ENCODE measurements at places on chromosomes 2 and 18. TPM values are rescaled to one million over a fixed set of nuclear protein-coding genes. Genes with fewer than 3 reads are reported as not detected.
A peak's percentile ranks its signal among the peaks of the same experiment; 100 is the strongest.

The CRYBA2 gene
- total RNA-seq: not detected

The TMEM17 gene
- total RNA-seq: 3.3 TPM

The CCDC85A gene
- total RNA-seq: 2.6 TPM

The SP140L gene
- total RNA-seq: 55.2 TPM

The SLC9A2 gene
- total RNA-seq: 5.7 TPM

The ALLC gene
- not detected for total RNA-seq

The UNC80 gene
- not detected for total RNA-seq

The SLC66A3 gene
- total RNA-seq: 13.5 TPM

DNA sequence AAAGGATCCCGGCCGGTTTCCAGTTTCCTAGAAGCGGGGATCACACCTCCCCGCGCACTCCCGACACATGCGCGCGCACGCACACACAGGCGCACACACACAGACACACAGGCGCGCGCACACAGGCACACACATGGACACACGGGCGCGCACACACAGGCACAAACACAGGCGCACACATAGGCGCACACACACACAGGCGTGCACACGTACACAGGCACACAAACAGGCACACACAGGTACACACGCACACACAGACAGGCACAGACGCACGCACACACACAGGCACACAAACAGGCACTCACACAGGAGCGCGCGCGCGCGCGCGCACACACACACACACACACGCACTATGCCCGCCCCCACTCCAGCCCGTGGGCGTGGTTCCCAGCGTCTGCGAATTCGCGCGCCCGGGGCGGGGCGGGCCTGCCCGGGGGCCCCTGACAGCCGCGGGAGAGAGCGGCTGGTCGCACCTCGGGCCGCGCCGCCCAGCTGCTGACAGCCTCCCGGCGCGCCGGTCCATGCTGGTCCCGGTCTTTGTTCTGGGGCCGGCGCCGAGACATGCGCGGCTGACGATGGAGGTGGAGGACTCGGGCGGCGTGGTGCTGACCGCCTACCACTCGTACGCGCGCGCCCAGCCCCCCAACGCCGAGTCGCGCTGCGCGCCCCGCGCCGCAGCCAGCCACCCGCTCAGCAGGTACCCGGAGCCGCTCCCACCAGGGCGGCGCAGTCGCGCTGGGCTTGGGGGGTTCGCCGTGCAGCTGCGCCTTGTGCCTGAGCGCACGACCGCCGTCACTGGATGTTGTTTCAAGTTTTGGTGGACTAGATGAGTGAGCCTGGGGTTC is at the start of gene ARHGAP28:
ARHGAP28 (plus strand) TSS at position 470 of the 845 bp plus-strand sequence; CDS start at position 576, 106 bp downstream.
- peaks cover 7% of the 10 kb centered on the region for H3K4me1 ChIP-seq
- H3K4me3 ChIP-seq: peak within 1 kb of the TSS; percentile 80
- DNase-seq: peak; percentile 54

- H3K27me3 ChIP-seq: peaks cover 95% of the 10 kb centered on the region
- DNase-seq: no peak
- H3K4me3 ChIP-seq: no peak overlapping the region
- H3K27ac ChIP-seq: no peak overlapping the region
- no peaks in the 10 kb centered on the region for H3K36me3 ChIP-seq
Observed at GRCh38 chr2:217945530-217945929, 57.3 kb downstream of the TNS1 start.

DNA sequence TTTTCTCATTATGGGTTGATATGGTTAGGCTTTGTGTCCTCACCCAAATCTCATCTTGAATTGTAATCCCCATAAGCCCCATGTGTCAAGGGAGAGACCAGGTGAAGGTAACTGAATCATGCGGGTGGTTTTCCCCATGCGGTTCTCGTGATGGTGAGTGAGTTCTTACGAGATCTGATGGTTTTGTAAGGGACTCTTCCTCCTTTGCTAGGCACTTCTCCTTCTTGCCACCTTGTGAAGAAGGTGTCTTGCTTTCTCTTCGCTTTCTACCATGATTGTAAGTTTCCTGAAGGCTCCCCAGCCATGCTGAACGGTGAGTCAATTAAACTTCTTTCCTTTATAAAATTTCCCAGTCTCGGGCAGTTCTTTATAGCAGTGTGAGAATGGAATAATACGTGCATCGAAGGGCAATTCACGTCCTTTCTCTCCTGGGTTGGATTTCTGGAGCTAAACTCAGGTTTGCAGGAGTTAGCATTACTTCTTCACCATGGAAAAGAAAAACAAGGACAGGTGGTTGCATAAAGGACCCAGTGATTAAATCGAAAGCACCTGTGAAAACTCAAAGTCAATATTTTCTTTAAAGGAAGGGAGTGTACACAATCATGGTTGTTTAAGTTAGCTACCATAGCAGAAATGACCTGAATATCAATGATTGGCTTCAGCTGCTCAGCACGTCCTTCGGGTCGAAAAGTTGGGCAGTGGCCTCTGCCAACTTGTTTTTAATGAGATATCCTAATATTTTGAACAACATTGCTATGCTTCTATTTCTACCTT is 54.1 kb downstream of the CDC42EP3 start:
- H3K36me3 ChIP-seq: no peaks in the 10 kb centered on the region

DNA sequence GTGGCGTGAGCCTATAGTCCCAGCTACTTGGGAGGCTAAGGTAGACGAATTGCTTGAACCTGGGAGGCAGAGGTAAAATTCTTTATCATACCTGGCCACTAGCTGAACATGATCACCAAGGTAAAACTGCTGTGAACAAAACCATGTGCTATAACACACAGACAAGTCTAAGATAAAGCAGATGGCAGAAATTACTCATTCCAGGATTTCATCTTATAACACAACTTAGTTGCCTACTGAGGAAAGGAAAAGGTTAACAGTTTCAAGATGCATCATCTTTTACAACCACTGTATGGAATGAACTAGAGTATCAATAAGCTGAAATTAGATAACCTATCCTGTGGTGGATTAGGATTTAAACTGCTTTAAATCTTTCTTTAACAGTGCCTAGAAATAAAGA is 8.3 kb downstream of the ARL5A start:
- H3K4me1 ChIP-seq: peaks cover 26% of the 10 kb centered on the region
- DNase-seq: no peak
- peaks cover 5% of the 10 kb centered on the region for H3K36me3 ChIP-seq
- no peak overlapping the region for H3K4me3 ChIP-seq
- no peak overlapping the region for H3K27ac ChIP-seq
- H3K27me3 ChIP-seq: no peaks in the 10 kb centered on the region

DNA sequence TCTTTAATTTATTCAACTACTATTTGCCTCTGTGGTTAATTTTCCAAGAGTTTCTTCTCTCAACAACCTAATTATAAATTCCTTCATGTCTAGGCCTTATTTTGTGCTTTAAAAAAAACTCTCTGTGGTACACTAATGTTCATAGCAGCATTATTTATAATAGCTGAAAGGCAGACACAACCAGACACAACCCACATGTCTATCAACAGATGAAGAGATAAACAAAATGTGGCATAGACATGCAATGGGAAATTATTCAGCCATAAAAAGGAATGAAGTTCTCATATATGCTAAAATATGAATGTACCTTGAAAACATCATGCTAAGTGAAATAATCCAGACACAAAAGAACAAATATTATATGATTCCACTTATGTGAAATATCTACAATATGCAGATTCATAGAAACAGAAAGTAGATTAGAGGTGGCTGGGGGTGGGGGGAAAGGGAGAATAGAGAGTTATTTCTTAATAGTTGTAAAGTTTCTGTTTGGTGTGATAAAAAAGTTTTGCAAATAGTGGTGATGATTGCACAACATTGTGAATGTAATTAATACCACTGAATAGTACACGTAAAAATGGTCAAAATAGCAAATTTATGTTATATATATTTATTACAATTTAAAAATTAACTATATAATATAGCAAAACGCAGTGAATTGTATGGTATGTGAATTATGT is 28.1 kb upstream of the RASGRP3 start:
- no peaks in the 10 kb centered on the region for H3K27me3 ChIP-seq
- H3K4me1 ChIP-seq: no peaks in the 10 kb centered on the region
- H3K36me3 ChIP-seq: no peaks in the 10 kb centered on the region
- no peak for DNase-seq

GRCh38 chr2:176128172-176128981 is 1.1 kb upstream of the HOXD8 start:
- H3K27me3 ChIP-seq: no peaks in the 10 kb centered on the region
- no peaks in the 10 kb centered on the region for H3K4me1 ChIP-seq
- no peak for DNase-seq
- H3K36me3 ChIP-seq: no peaks in the 10 kb centered on the region
- no peak overlapping the region for H3K27ac ChIP-seq

- H3K4me3 ChIP-seq: no peak overlapping the region
- no peak overlapping the region for H3K27ac ChIP-seq
- DNase-seq: no peak
- peaks cover under 1% of the 10 kb centered on the region for H3K36me3 ChIP-seq
Observed at GRCh38 chr2:165474619-165475276, 5.2 kb downstream of the CSRNP3 start.

- H3K4me3 ChIP-seq: no peak overlapping the region
- DNase-seq: peak; percentile 12
Observed at GRCh38 chr2:162022290-162022945, 51.6 kb downstream of the DPP4 start.

- no peak for DNase-seq
- no peaks in the 10 kb centered on the region for H3K27me3 ChIP-seq
- H3K4me1 ChIP-seq: peaks cover 19% of the 10 kb centered on the region
Observed at GRCh38 chr2:187037310-187037709, 188.3 kb upstream of the ZSWIM2 start.

- DNase-seq: no peak
- H3K36me3 ChIP-seq: no peaks in the 10 kb centered on the region
- peaks cover 37% of the 10 kb centered on the region for H3K4me1 ChIP-seq
- no peak overlapping the region for H3K27ac ChIP-seq
- no peaks in the 10 kb centered on the region for H3K27me3 ChIP-seq
- H3K4me3 ChIP-seq: no peak overlapping the region
Observed at GRCh38 chr2:190574169-190574568, 39.6 kb upstream of the NEMP2 start.

DNA sequence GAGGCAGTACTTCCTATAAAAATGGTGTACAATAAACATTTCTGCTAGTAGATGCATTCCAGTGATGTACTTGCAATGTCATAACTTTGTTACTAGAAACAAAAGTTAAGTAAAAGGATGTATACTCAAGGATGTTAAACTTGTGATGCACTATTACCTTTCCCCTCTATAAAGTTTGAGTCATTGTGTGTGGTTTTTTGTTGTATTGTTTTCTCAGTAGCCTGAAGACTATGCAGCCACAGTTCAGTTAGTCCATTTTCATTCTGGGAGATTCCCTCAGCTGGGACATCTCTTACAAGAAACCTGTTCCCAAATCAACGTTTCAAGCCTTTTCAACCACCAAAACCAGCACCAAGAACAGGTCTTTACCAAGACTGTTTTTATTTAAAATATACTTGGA is 5.6 kb downstream of the ATP5MC3 start:
- no peak overlapping the region for H3K4me3 ChIP-seq
- no peak for DNase-seq

GRCh38 chr2:109721135-109721534 is 73.0 kb upstream of the RGPD5 start:
- H3K4me3 ChIP-seq: no peak overlapping the region
- no peak overlapping the region for H3K27ac ChIP-seq
- peaks cover under 1% of the 10 kb centered on the region for H3K4me1 ChIP-seq

DNA sequence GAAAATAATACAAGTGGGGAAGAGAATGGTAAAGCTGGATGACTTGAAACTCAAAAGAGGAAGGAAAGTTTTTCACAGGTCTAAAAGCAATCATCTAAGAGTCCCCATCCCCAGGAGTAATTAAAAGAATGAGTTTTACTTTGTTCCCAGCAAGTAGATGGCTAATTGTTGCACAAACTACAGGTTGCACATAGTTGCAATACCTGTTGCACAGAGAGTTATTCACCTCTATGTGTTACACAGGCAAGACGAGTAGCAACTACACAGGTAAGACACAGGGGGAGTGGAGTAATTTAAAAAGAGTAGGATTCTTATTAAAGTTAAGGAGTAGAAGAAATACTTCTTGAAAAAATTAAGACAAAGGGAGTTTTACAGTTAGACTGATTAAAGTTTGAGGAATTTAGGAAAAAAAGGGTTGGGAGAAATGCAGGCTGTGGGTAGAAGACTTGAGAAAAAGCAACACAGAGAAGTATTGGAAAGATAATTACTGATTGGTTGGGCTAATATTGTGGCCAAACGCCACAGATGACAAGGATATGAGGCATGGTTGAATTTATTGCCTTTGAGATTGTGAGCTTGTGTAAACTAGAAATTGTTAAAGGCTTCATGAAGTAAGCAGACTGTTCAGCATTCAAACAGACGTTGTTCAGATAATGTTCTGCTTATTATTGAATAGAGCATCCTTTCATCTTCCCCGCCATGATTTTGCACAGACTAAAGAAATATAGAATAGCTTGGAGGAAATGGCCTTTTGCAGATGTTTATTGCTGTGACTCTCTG is 699.3 kb downstream of the NR4A2 start:
- no peak overlapping the region for H3K27ac ChIP-seq
- no peaks in the 10 kb centered on the region for H3K36me3 ChIP-seq
- no peaks in the 10 kb centered on the region for H3K4me1 ChIP-seq

GRCh38 chr2:23381084-23381483 is 3.9 kb upstream of the KLHL29 start:
- peak overlapping the region; percentile 99 for H3K27ac ChIP-seq
- H3K4me1 ChIP-seq: peaks cover 48% of the 10 kb centered on the region
- DNase-seq: peak; percentile 87

DNA sequence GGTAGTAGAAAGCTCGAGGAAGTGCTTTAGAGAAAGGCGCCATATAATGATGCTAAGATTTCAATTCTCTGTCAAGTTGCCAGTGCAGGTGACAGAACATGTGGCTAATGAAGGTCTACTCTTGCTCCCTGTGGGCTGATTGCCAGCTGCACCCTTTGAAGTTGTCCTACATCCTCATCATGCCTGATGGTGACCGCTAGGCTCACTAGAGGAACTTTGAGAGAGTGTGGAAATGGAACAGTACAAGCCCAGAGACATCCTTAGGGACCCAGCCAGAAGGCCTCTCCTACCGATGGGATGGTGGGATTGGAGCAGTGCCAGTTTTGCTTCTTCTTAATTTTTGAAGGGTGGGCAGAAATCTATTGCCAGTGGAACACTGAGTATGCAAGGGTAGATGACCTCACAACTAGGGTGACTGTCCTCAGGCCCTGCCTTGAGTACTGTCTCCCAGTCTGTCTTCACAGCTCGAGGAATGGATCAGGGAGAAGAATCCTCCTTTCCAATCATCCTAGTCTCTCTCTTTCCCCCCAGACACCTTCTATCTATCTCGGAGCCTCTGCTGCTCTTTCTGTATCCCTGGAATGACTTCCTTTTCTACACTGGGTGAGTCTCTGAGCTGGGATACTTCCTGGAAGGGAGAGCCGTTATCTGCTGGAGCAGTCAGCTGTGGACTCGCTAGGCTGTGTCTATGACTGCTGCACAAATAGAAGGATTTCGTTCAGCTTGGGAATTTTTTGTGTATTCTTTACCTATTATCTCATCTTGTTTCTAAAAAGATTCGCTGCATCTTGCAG is 33.5 kb downstream of the LGALSL start:
- H3K4me1 ChIP-seq: no peaks in the 10 kb centered on the region
- no peak overlapping the region for H3K27ac ChIP-seq
- H3K27me3 ChIP-seq: peaks cover 26% of the 10 kb centered on the region
- H3K36me3 ChIP-seq: no peaks in the 10 kb centered on the region

- H3K4me3 ChIP-seq: peak overlapping the region; percentile 19
- peak; percentile 56 for DNase-seq
- peaks cover 26% of the 10 kb centered on the region for H3K36me3 ChIP-seq
- peaks cover 11% of the 10 kb centered on the region for H3K4me1 ChIP-seq
Observed at GRCh38 chr2:20288642-20289340, 61.9 kb downstream of the PUM2 start.

Data from Calu3 (cell line).